Activated naive CD4-positive, alpha-beta T cell (primary cell): ENCODE measurements at places on chromosomes 6 and 20.

DNA sequence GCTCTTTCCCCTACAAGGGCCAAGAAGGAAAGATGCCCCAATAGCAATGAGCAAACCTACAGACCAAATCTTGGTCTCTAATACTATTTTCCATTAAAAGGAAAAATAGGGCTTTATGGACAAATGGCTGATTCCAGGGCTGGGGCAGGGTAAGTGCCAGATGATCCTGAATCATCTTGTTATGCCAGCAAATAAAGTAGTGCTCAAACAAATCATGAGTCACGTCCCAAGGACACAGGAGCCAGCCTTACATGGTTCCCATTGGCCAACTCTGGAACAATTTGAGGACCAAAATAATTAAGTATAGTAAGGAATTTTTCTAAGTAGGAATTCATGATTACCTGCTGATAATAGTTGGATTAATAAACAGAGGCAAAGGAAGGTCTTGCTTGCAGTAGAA lies 53.2 kb upstream of the NKX2-4 start:
- no peak for DNase-seq

DNA sequence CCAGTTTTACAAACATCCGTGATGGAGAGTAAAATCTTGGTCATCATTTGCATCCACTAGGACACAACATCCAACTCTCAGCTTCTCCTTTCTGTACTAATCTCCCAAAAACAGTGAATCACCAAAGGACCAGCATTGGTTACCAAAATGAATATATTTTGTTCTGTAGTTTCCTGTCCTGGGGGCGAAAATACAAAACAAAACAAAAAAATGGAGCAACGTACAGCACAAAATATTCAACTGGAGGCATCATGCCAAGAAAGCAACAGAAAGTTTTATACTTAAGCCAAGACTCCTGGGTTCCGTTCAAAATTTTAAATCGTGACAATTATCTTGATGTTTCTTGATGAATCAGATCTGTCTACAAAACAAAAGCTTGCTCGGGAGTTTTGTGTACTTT lies 126.6 kb upstream of the CCDC28A start:
- no peak for DNase-seq

DNA sequence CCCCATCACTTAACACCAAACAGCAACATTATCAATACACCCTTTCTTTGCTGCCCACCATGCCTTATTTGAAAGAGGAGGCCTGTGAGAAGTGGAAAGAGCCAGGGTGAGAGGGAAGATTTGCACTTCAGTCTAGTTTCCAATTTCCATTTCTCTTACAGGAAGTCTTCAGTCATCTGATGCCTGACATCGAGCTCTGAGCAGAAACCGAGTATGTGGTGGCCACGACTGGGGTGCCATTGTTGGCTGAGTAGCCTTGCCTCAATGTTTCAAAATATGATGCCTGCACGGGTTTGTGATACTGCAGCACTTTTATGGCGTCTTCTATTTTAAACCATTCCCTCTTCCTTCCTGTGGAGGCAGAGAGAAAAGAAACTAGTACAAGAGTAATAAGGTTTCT lies 39.8 kb upstream of the SMIM29 start:
- no peak for DNase-seq

DNA sequence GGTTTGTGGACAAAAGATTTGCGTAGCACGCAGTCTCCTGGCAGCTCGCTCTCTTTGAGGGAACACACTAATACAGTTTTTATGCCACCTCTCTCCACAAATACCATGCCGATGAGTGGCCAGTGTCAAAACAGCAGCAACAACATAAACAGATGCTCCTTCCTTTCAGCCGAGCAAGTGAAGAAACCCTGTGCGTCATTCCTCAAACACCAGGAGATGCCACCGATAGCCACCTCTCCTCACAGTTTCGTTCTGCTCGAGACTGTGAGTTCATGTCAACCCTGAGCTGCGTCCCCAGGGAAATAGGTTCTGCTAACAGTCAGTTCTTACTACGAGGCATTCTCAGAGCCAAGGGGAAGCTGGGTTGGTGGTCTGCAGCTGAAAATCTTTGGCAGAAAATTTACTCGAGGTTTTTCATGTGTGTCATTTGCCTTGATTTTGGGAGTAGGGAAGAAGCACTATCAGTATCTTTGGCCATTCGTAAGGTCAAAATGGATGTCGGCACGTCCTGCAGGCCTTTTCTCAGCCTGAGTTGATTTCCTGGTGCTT lies 59.9 kb downstream of the EYA2 start:
- DNase-seq: no peak
